ENCODE measurements at places on chromosomes 16 and 17. TPM values are rescaled to one million over a fixed set of nuclear protein-coding genes. Genes with fewer than 3 reads are reported as not detected.

The TRAF4 gene
- 43.1 TPM for total RNA-seq

The KRTAP4-5 gene
- not detected for total RNA-seq

The NME2 gene
- total RNA-seq = 208 TPM

The DCXR gene
- total RNA-seq = 744 TPM

The CLEC18C gene
- total RNA-seq = 0.41 TPM

The TBC1D3G gene
- total RNA-seq = not detected

The KRTAP3-1 gene
- not detected for total RNA-seq

The ABI3 gene
- 9.0 TPM for total RNA-seq

The RSKR gene
- 5.0 TPM for total RNA-seq

The GLTPD2 gene
- not detected for total RNA-seq

The YPEL3 gene
- total RNA-seq = 150 TPM

The TP53TG3C gene
- not detected for total RNA-seq

The TBX21 gene
- 0.45 TPM for total RNA-seq

The KRTAP2-2 gene
- not detected for total RNA-seq

The KCNJ12 gene
- 3.8 TPM for total RNA-seq

The CAPN15 gene
- 80.7 TPM for total RNA-seq

The JPT1 gene
- 132 TPM for total RNA-seq

The PRSS33 gene
- not detected for total RNA-seq

The DPEP3 gene
- 49.9 TPM for total RNA-seq

The TEX2 gene
- total RNA-seq = 43.8 TPM

The NTN3 gene
- total RNA-seq = not detected

DNA sequence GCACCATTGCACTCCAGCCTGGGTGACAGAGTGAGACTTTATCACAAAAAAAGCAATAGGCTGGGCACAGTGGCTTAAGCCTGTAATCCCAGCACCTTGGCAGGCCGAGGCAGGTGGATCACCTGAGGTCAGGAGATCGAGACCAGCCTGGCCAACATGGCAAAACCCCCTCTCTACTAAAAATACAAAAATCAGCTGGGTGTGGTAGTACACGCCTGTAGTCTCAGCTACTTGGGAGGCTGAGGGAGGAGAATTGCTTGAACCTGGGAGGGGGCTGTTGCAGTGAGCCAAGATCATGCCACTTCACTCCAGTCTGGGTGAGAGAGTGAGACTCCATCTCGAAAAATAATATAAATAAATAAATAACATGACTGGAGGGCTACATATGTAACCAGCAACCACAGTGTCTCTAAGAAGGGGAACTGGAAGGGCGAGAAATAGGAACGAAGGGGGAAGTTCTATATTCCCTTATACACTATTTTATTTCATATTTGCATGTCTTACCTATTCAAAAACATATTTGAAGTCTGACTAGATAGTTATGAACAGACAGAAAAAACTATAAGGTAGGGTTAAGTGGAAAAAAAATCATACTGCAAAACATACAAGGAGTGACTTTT lies 25.9 kb downstream of the MYH11 start:
- DNase-seq = no peak

- DNase-seq = no peak
Measured at GRCh38 chr16:85187002-85187401, 74.7 kb upstream of the CIBAR2 start.

DNA sequence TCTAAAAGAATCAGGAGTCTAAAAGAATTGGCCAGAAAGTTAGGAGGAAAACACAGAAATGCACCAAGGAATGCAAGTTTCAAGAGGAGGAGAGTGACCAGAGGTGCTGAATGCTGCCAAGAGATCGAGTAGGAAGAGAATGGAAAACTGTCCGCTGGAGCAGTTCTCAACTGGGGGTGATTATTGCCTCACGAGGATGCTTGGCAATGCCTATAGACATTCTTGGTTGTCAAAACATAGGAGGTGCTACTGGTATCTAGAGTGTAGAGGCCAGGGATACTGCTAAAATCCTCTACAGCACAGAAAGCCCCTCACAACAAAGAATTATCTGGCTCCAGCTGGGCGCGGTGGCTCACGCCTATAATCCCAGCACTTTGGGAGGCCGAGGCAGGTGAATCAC lies 82.1 kb upstream of the NOL11 start:
- DNase-seq = no peak

- no peak for DNase-seq
Measured at GRCh38 chr17:38421171-38421841, 7.0 kb upstream of the ARHGAP23 start.

GRCh38 chr16:252366-253337 lies 18.0 kb downstream of the FAM234A start:
- no peak for DNase-seq

DNA sequence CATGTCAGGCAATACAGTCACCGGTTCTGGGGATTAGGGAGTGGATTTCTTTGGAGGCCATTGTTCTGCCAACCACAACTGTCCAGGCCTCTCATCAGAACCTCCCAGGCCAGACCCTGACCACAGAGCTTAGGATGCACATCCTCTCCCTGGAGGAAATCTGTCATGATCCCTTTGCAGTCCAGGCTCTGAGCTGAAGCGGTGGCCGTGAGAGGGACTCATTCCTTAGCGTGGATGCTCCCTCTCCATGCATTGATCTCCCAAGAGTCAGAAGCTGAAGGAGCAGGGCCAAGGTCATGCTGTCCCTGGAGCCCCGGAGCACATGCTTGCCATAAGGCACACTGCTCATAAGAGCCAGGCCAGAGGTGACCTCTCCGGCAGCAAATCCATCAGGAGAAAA lies 181.4 kb downstream of the COPRS start:
- no peak for DNase-seq

DNA sequence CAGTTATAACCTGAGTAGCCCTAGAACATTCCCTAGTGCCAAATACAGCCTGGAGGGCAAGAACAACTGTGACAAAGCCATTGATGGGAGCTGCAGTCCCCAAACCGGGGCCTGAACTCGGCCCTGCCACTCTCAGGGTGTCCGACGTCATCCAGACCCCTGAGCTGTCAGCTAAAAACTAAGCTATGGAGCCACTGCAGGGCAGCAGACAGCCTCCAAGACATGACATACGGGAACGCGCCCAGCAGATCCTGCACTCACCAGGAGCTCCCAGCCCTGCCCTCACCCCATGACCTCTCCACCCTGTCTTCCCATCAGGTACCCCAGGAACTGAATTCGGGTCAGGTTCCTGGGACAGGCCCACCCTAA lies 28.4 kb downstream of the KDM8 start:
- no peak for DNase-seq

DNA sequence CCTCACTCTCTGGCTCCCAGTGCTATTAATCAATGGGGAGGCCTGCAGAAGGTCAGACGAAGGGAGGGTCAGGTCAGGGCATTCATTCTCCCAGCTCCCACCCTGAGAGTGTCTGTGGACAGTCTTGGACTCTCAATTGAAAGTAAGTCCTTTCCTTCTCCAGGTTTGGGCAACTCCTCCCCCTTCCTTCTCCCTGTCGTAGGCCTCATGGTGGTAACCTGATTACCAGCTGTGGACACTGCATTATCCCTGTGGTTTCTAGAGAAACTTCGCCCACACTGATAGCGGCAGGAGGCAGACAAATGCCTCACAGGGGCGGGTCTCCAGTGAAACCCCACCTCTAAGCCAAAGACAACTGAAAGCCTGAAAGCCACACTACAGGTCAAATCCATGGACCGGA lies 57.7 kb upstream of the SLC25A19 start:
- DNase-seq = no peak

- DNase-seq = no peak
Measured at GRCh38 chr16:48526058-48526957, 83.7 kb downstream of the N4BP1 start.

GRCh38 chr17:7083592-7083991 lies 3.5 kb upstream of the CLEC10A start:
- DNase-seq = no peak

GRCh38 chr17:73074566-73074965 lies 17.9 kb downstream of the SLC39A11 start:
- no peak for DNase-seq

- no peak for DNase-seq
Measured at GRCh38 chr16:83814659-83814985, 6.8 kb downstream of the HSBP1 start.

- DNase-seq = no peak
Measured at GRCh38 chr16:27515874-27516353, 33.8 kb downstream of the GTF3C1 start.

DNA sequence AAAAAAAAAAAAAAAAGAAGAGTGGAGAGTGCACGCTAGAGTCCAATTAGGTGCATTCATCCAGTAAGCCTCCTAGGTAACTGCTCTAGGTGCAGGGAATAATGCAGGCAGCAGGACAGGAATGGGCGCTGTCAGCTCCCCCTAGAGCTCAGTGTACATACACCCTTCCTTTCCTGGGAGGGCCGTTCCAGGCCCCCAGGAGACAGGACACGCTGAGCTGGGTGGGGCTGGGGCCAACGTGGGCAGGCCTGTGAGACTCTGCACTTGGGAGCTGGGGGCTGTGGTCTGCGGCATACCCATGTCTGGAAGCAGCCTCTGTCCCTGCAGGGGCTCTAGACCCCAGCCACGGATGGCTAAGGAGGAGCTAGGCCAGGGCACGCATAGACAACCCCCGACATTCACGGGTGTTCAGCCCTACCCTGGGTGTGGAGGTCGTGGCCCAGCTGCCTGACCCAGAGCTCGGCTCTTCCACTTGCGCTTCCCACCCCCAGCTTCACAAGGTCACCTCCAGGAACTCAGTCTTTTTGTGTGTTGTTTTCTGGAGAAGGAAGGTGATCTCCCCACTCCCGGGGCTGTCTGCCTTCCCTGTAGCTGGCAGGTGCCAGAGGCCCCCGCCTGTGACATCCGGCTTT lies 1.0 kb upstream of the ANTKMT start:
- DNase-seq = no peak

GRCh38 chr17:74987909-74988711 lies 678 bp downstream of the CDR2L start:
- DNase-seq = peak; percentile 83
